Lower lobe of right lung (tissue), 2 donors: ENCODE measurements at places on chromosomes 2 and 18.

- no peak for DNase-seq
Measured at GRCh38 chr18:74310411-74310810, 5.2 kb upstream of the C18orf63 start.

DNA sequence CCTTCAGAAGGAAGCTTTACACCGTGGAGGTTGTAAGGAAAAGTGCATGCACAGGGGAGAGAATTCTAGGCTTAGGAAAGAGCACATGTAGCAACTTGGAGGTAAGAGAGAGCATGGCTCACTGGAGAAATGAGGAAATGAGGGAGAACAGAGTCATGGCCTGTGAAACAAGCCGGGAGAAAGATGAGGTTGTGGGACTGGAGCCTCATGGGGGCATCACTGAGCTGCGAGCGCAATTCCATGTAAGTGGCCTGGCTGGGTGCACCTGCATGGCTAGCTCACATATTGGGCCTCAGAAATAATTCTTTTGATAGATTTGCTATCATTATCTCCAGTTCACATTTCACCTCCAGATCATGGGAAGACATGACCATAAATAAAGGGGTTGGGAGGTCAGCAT lies 785.5 kb upstream of the RAB6C start:
- DNase-seq = no peak

DNA sequence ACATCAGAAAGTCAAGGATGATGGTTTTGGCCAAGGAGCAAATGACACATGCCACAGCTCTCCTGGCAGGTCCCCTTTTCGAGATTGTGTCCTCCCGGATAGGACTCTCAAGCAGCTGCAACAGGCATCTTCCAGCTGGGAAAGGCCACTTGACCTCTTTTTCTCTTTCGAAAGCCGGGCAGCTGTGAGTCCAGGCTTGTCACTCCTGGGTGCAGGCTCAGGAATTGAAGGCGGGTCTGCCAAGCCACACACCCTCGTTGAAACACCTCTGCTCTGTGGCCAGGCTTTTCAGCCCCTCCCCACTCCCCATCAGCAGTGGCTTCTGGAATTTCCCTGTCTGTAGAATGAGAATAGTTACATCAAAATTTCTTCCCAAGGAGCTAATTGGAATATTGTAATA lies 98.0 kb downstream of the CCDC138 start:
- DNase-seq = no peak

- no peak for DNase-seq
Measured at GRCh38 chr2:59296279-59296678, 1055.2 kb upstream of the FANCL start.

- no peak for DNase-seq
Measured at GRCh38 chr2:216770717-216771116, 75.4 kb upstream of the IGFBP5 start.

DNA sequence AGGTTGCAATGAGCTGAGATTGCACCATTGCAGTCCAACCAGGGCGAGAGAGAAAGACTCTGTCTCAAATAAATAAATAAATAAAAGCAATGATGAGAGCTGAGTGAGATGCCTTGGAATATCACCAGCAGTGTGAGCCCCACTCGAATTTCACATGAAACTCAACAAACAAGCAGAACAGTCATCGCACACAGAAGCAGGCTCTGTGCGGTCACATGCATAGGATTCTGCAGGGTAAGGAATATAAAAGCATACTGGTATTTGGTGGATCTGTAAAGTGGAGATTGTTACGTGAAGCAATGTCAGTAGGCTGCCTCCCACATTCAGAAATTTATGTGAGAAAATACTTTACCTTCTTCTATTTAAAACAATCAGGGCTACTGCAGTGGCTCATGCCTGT lies 18.0 kb upstream of the AP1S3 start:
- DNase-seq = no peak

DNA sequence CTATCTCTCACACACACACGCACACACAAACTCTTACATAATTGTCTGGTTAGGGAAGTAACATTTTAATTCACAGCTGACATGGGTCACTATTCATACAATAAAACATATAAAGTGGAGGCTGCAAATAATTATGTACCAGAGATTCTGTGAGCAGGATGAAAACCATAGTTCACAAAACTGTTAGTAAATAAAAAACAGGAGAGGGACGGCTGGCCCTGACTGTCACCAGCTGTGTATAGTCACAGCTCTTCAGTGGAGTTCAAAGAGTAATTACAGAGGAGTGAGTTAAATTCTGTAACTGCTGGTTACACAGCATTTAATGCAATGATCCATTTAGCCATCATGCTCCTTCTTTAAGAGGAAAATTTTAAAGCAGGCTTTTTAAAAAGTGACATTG lies 76.9 kb downstream of the NRXN1 start:
- DNase-seq = no peak

DNA sequence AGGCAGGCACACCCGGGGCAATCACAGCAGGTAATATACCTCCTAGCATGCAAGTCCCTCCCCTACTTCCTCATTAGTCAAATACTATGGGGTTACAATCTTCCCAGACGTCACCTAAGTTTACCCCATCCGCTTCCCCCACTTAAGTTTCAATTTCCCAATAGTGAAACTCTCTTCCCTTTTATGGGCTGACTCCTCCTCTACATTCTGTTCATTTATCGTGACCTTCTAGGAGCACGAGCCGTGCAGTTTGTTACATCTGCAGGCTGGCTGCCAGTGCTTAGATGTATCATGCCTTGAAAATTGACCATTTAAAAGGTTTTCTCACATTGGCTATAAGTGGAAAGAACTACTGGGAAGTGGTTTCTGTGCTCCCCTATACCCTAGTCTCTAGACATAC lies 1357.8 kb upstream of the CRIM1 start:
- DNase-seq = no peak

GRCh38 chr2:10859278-10859677 lies 46.7 kb upstream of the PDIA6 start:
- DNase-seq = no peak

- no peak for DNase-seq
Measured at GRCh38 chr18:50034029-50034428, 160.9 kb downstream of the MYO5B start.

DNA sequence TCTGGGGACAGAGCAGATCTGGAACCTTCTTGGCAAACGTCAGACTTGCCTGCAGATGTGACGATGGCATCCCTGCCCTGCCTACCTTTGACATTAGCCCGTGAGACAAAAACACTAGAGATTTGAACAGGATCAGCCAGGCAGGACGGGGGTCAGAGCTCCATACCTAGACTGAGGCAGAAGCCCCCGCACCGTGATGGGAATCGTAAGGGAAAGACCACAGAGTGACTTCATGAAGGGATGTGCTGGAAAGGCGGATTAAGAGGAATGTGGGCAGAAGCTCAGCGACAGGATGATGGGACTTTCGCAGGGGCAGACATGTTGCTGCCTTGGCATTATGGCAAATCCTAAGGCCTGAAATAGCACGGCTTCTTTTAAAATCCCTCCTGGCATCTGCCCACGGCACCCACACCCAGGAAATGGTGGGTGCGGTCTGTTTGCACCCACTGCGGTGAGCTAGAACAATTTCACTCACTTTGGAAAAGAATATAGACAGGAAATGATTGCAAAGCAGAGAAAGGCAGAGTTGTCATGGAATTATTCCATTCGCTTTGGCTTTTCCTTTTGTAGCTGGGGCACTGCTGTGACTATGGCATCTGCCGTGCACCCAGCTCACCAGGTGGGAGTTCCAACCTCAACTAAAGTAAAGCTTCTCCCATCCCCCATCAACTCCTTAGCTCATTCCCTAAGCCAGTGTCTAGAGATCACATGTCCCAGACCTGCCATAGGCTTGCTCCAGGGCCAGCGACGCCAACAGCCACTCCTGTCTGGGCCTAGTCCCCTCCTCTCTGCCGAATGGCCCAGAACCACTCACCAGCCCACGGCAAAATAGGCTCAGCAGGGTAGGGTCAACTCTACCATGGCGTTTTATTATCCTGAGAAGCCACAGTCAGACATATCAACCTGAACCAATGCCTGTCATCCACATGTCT lies 112.7 kb upstream of the NPAS2 start:
- DNase-seq = no peak

- no peak for DNase-seq
Measured at GRCh38 chr2:171864357-171864985, 29.6 kb downstream of the SLC25A12 start.

DNA sequence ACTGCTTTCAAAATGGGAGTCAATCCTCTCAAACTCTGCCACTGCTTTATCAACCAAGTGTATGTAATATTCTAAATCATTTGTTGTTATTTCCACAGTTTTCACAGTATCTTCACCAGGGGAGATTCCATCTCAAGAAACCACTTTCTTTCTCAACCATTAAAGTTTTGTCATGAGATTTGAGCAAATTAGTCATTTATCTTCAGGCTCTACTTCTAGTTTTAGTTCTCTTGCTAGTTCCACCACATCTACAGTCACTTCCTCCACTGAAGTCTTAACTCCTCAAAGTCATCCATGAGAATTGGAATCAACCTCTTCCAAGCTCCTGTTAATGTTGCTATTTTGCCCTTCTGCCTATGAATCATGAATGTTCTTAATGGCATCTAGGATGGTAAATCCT lies 545.8 kb downstream of the ARHGAP15 start:
- DNase-seq = no peak

DNA sequence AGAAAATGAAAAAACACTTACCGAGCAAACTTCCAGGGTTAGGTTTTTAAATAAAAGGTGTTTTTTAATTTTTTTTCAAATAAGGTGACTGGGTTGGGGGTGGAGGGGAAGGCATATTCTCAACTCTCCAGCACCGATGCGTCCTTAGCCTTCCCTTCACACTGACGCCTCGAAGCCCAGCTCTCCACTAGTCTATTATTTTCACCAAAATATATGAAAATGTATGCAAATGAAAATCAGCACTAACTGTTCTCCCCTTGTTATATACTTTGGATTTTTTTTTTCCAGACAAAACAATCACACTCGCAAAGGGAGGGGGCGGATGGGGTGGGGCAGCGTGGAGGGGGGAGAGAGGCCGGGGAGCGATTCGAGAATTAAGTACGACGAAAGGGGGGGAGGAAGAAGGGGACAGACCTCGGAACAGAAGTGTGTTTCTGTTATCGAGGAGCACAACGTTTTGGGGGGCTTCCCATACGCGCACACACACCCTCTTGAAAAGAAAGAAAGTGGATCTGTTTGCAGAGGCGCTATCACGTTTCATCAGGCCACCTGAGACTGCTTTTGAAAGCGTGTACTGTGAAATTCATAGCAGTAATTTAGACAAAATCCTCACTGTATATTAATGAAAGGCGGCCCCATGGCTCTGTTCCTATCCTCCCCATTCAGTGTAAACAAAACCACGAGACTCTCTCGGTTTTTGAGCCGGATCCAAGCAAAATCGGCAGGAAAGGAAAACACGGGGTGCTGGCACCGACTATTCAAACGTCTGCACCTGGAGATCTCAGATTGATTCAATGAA lies 2.4 kb upstream of the POU3F3 start:
- no peak for DNase-seq

GRCh38 chr18:67964462-67964861 lies 447.9 kb upstream of the DSEL start:
- no peak for DNase-seq

GRCh38 chr18:46331316-46331715 lies 227.1 kb downstream of the HAUS1 start:
- no peak for DNase-seq

GRCh38 chr2:550860-551567 lies 126.2 kb downstream of the TMEM18 start:
- DNase-seq = no peak

- DNase-seq = no peak
Measured at GRCh38 chr2:150019063-150019462, 431.5 kb upstream of the MMADHC start.

- DNase-seq = no peak
Measured at GRCh38 chr18:10923551-10924070, 225.8 kb downstream of the PIEZO2 start.

- DNase-seq = no peak
Measured at GRCh38 chr2:17644997-17645720, 104.7 kb downstream of the VSNL1 start.

DNA sequence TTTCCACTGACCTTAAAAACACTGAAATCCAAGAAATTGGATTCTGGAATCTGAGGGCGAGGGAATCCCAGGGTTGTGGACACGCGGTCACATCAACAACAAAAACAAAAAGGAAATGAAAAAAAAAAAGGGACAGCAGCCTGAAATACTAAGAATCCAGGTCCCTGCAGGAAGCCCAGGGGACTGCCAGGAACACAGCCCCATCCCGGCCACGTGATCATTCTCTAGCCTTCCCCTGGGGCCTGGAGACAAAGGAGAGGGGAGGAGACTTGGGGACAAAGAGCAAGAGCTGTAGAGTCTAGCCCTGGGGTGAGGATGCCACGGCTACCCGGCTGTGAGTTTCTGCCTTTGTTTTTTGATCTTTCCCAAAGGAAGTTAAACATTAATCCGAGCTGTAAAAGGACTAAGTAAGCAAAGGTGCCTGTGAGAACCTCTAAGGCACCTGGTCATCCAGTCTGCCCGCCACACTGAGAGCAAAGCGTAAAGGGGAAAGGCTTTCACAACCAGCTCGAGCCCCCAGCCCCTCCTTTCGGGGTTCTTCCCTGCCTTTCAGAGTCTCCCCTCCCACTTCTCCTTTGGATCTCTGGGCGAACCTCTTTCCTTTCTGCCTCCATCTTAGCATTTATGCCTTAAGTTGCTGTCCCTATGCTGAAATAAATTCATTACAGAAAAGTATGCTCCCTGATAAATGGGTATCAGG lies 57.9 kb upstream of the MSH2 start:
- peak; percentile 86 for DNase-seq

DNA sequence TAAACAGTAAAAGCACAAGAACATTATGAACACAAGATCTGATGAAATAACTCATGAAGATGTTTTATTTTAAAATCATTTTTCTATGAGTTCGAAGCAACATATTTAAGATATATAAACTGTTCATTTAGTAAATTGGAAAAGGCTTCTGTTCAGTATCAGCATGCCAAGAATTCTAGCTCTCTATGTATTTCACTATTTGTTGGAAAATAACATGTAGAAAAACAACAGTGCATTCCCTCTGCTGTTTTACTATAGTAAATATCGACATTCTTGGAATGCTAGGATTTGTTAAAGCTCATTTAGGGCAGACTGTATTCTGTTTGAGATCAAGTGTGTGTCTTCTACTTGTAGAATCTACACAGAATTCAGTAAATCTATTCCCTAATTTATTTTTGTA lies 750.2 kb downstream of the CCDC85A start:
- DNase-seq = no peak

- no peak for DNase-seq
Measured at GRCh38 chr2:227057060-227057459, 106.9 kb downstream of the COL4A4 start.

GRCh38 chr2:70328921-70329561 lies 27.2 kb upstream of the FAM136A start:
- peak; percentile 69 for DNase-seq

GRCh38 chr2:7709907-7710306 lies 792.7 kb downstream of the RNF144A start:
- no peak for DNase-seq
